ENCODE measurements at places on chromosomes 7 and 10. TPM values are rescaled to one million over a fixed set of nuclear protein-coding genes. Genes with fewer than 3 reads are reported as not detected.

Gene OPALIN
- total RNA-seq = not detected

- no peak for DNase-seq
Observed at GRCh38 chr10:53071505-53072125, 299.0 kb upstream of the MBL2 start.

Gene LEP
- 7.4 TPM for total RNA-seq

DNA sequence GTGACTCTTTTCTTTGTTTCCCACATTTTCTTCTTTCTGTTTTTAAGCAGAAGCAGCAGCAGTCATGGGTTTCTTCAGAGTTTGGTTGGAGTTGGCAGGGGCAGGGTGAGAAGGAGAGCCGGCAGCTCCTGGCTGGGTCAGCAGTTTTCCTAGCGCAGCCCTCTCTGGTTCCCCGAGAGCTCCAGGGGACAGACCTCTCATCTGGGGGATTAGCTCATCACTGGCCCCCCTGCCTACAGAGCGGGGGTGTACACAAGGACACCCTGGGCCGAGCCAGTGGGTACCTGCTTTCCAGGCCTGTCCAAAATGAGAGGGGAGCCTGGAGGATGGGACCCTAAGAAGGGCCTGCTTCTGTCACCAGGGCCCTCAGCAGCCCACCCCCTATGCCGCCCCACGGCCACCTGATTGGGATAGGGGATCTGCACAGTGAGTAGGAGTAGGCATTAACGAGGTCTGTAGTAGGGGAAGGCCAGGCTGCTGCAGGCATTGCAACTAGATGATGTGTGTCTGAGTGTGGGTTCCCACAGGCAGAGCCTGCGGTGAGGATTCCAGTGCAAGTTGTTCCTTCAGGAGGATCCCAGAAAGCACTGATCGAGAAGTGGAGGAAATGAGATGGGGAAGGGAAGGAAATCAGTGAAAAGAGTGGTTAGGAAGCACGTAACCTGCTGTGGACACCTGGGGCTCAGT is 122.9 kb upstream of the PPIF start:
- no peak for DNase-seq

DNA sequence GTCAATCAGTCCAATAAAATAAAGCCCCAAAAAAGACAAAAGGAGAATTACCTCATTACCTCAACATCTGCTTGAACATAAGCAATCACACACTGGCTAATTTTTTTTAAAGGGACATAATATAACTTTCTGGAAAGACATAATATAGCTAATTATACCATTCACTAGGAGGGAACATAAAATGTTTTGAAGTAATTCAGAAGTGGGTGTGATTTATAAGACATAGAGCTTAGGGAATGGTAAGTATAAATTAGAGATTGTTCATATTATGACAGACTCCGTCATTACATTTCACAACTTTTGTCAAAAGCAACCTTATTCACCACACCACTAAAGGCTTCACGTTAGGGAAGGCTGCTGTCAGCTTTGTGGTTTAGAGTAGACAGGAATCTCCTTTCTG is 3.8 kb downstream of the SHTN1 start:
- no peak for DNase-seq

Gene GIMAP8
- 9.6 TPM for total RNA-seq

- no peak for DNase-seq
Observed at GRCh38 chr7:148927123-148928045, 43.3 kb upstream of the EZH2 start.

DNA sequence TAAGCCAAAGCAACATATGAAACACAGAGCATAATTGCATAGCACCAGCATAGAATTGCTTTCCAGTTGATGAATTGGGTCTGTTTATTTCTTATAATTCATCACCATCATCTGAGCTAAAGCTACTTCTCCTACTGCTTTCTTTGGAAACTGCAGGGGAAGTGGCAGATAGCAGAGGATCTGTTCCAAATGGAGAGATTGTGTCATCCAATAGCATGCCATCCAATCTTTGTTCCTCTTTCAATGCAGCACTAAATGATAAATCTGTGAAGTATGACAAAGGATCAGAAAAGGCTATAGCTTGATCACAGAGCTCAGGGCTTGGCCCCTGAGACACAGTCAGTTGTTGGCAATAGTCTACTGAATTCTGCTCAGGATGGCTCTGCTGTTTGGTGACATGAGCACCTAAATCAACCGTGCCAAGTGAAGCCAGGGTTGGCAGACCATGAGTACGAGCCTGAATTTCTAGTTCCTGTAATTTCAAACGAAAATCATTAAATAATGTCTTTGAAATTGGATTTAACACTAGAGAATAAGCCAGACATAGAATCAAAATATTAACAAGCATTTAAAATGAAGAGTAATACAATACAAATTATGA is 90.0 kb downstream of the TFEC start:
- no peak for DNase-seq

GRCh38 chr7:102093599-102094315 is 192.9 kb upstream of the SH2B2 start:
- no peak for DNase-seq

Gene LARP4B
- 78.3 TPM for total RNA-seq

GRCh38 chr10:46226900-46227558 is 59.8 kb upstream of the ANTXRL start:
- DNase-seq = peak; percentile 90

DNA sequence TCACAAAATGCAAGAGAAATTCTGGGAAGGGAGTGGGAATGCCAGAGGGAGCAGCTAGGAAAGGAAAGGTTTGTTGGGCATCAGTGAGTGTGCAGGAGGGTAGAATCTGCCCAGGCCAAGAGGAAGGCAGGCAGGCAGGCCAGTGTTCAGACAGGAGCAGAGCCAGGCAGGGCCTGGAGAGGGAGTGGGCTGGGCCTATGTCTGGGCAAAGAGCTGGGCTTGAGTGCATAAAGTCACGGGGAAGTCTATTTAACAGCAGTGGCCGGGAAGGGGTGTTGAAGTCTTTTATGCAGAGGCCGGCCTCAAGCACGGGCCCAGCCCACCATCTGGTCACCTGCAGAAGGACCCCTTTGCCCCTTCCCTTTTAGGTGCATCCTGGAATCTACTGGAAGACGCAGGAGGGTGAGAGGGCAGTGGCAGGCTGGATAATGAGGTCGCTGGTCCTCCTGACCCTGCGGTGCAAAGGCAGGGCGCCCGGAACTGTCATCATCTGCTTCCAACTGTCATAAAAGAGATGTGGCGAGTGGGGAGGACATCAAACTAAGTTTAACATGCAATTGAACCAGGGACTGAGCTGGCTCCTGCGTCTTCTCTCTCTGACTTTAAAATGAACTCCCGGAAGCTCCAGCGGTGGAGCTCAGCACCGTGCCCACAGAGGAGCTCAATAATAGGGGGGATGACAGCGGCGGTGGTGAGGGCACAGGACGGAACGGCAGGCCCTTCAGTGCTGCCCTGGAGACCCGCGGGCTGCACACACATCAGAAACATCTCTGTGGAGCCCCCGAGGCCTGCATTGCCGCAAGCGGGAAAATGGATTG is 29.5 kb downstream of the CARD11 start:
- no peak for DNase-seq

Gene SPDYE5
- not detected for total RNA-seq

GRCh38 chr7:127194571-127194970 is 58.2 kb downstream of the GRM8 start:
- DNase-seq = no peak

Gene ZMIZ1
- 61.4 TPM for total RNA-seq

Gene TMUB1
- 40.3 TPM for total RNA-seq

Gene MKLN1
- total RNA-seq = 48.4 TPM

- DNase-seq = no peak
Observed at GRCh38 chr10:109207361-109207760, 716.0 kb downstream of the XPNPEP1 start.

- DNase-seq = no peak
Observed at GRCh38 chr7:41503438-41503837, 199.5 kb downstream of the INHBA start.

Gene TMEM60
- 13.5 TPM for total RNA-seq

GRCh38 chr10:84334811-84335210 is 6.4 kb downstream of the CCSER2 start:
- no peak for DNase-seq

GRCh38 chr7:30178748-30179436 is 44.1 kb downstream of the MTURN start:
- DNase-seq = no peak

GRCh38 chr7:2017481-2017891 is 215.3 kb downstream of the MAD1L1 start:
- no peak for DNase-seq

DNA sequence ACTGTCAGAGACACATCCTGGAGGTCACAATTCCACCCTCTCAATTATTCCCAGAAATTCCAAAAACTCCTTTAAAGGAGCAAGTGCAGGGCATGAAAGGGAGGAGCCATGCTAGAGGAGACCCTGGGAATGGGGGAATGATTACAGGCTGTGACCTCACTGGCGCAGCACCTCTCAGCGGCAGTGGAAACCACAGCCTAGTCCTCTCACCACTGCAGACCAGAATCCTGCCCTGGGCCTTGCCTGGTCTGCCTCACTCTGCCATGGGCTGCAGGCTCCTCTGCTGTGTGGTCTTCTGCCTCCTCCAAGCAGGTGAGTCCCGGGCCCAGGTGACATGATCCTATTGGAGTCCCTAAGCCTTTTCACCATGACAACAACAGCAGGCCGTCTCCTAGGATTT is 50.5 kb upstream of the PRSS58 start:
- DNase-seq = no peak

Gene GDF2
- not detected for total RNA-seq

Gene ERVW-1
- total RNA-seq = not detected

DNA sequence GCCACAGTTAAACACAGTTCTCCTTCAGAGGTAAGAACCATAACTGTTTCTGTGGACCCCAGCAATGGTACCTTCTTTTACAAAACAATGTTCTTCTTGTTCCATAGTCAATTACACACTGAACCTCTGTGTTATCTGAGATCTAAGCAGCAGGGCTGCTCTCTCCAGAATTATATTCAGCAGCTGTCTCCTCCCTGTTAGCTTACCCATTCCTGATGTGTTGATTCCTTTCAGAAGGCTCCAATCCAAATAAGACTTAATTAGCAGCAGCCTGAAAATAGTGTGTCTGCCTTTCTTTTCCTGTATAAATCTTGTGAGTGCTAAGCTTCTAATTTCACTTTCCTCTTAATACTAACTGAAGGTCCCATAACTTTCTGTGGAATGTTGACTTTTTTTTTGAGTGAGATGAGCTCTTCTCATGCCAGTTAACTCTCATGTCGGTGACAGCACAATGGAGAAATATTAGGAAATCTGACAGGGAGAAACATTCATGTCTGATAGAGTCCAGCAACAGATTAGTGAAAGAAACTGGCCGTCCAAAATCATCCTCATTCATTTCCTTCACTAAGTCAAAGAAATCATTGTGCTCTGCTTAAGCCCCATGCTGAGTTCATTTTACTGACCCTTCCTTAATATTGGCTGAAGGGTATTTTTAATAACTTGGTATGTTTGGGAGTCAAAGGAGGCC is 226.5 kb downstream of the PRKG1 start:
- no peak for DNase-seq

GRCh38 chr7:17132726-17133125 is 165.7 kb upstream of the AHR start:
- no peak for DNase-seq

DNA sequence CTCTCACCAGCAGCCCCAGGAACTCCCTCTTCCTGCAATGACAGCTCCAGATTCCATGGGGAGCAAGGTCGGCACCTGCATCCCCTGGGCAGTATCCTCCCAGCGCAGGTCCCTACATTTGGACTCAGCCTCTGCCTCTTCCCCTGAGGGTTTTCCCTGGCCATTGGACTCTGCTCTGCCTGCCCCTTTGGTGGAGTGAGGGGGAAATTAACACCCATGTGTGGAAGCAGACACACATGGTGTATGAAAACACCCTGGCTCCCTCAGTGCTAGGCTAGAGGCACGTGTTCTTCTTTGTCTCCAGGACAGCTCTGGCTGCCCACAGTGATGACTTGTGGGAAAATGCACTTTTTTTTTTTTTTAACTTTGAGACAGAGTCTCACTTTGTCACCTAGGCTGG is 8.4 kb downstream of the PRF1 start:
- DNase-seq = no peak

Gene MLXIPL
- total RNA-seq = 6.1 TPM

DNA sequence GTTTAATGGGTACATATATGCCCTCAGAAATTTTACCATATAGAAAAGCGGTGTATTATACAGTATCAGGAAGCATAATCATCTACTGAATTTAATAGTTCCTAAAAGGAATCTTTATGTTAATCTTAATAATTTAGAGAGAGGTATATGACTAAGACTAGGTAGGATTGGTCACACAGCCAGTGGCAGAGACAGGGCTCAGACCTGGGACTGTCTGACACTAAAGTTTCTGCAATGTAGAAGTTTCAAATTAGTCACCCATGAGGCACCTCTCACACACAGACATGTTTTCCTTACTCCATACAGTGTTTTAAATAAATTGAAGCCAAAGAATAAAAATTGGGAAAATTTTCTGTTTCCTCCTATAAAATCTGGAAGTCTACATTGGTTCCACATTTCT is 72.8 kb upstream of the ADRA2A start:
- DNase-seq = no peak

GRCh38 chr10:58952747-58953466 is 223.5 kb upstream of the PHYHIPL start:
- no peak for DNase-seq

Gene SLC4A2
- total RNA-seq = 66.5 TPM

DNA sequence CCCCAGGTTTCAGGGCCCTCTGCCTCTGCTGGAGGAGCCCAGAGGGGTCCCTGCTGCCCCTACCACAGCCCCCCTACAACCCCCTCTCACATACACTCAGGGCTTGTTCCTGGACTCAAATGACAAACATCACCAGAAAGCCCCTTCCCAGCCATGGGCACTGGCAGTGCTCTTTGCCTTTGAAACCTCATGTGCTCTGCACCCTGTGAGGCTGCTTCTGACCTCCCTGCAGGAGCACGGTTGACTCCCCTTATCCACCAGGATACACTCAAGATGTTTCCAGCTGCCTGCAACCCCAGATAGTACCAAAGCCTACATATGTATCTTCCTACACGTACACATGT is 3.5 kb upstream of the ADIRF start:
- DNase-seq = peak; percentile 84

DNA sequence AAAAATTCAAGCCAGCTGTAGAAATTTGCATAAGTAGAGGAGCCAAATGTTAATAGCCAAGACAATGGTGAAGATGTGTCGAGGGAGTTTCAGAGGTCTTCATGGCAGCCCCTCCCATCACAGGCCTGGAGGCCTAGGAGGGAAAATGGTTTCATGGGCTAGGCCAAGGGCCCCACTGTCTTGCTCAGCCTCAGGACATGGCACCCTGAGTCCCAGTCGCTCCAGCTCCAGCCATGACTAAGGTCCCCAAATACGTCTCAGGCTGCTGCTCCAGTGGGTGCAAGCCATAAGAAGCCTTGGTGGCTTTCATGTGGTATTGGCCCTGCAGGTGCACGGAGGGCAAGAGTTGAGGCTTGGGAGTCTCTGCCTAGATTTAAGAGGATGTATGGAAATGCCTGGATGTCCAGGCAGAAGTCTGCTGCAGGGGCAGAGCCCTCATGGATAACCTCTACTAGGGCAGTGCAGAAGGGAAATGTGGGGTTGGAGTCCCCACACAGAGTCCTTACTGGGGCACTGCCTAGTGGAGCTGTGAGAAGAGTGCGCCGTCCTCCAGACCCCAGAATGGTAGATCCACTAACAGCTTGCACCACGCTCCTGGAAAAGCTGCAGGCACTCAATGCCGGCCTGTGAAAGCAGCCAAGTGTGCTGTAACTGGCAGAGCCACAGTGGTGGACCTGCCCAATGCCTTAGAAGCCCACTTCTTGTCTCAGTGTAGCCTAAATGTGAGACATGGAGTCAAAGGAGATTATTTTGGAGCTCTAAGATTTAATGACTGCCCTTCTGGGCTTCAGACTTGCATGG is 19.2 kb downstream of the TBATA start:
- DNase-seq = no peak

GRCh38 chr10:5510281-5511072 is 11.1 kb upstream of the CALML5 start:
- no peak for DNase-seq

All from vagina (tissue), 2 donors.